NCI-H1105 treated with DMSO at 0.1 percent for 48 hours (cell line): ENCODE measurements at places on chromosomes 7 and 10.

DNA sequence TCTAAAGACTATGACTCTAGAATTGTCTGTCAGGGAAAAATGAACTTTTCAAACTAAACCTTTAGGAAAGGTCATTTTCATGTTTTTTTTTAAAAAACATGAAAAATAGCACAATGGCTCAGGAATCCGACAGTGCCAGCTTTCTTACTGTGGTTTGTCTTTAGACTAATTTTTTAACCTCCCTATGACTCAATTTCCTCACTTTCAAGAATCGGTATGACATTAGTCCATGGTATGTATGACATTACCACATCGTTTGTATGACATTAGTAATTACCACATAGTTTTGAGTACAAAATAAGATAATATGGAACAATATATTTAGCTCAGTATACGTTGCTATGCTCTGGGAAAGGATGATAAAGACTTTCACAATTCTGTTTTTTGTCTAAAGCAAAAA, 383.2 kb downstream of the PTPRN2 start:
- DNase-seq, result no peak

DNA sequence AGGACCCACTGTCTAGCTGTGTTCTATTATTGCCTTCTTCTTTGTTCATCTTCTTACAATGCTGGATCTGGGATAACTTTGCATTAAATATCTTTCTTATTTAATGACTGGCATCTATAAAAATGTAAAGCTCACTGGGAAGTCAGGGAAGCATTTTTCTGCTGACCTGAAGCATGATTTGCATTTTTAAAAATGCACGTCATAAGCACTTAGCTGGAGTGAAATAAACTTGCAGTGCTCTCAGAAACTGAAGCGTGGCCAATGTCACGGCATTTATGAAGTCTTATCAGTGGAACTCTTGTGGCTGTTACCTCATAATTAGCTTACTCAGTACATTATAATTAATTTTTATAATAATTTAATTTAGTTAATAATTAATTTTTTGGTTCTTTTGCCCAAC, 59.1 kb downstream of the FRMD4A start:
- DNase-seq, result no peak

GRCh38 chr7:135283959-135284638, 50.5 kb downstream of the STRA8 start:
- no peak for DNase-seq

- DNase-seq, result no peak
These were observed 22.8 kb downstream of the PRKAG2 start for GRCh38 chr7:151853896-151854719.

DNA sequence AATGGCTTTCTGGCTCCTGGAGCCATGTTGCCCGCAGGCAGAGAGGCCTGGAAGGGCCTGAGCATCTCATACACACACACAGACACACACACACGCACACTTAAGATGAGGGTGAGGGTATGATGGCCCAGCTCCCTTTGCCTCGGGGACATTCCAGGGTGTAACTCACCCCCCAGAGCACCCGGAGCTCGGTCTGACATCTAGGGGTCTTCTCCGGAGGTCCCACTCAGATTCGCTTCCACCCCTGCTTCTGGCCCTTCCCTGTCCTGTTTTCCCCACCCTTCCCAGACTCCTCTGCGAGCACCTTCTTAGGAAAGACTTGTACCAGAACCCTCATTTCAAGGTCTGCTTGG, 304.4 kb downstream of the GRID1 start:
- DNase-seq, result no peak

DNA sequence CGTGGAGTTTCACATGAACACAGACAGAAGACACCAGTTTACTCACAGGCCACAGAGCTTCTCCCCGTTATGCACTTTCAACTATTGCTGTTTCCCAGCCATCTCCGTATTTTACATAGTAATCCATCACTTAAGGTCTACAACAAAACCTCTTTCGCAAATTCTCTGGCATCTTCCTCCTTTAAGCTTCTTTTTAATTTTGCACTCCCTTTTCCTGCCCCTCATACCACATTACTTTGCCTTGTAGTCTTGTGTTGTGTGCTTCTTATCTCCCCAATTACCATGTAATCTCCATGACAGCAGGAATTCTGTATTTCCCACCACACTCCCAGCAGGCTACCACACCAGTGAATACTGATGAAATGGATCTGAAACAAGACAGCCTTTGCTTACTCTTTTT, 87.3 kb downstream of the ODAD2 start:
- DNase-seq, result no peak

- DNase-seq, result no peak
These were observed 85.5 kb downstream of the WDR37 start for GRCh38 chr10:1141701-1142100.

DNA sequence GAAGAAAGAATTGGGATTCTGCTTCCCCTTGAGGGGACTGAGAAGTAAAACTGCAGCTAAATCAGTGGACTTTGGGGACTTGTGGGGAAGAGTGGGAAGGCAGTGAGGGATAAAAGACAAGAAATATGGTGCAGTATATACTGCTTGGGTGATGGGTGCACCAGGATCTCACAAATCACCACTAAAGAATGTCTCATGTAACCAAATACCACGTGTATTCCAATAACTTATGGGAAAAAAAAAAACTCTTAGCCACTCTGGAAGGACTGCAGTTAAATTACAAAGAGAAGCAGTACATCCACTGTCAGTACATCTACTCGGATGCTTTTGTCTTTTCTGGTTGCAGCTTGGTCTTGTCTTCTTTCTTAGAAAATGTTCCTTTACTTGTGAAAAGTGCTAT, 27.4 kb upstream of the GOT1 start:
- no peak for DNase-seq

DNA sequence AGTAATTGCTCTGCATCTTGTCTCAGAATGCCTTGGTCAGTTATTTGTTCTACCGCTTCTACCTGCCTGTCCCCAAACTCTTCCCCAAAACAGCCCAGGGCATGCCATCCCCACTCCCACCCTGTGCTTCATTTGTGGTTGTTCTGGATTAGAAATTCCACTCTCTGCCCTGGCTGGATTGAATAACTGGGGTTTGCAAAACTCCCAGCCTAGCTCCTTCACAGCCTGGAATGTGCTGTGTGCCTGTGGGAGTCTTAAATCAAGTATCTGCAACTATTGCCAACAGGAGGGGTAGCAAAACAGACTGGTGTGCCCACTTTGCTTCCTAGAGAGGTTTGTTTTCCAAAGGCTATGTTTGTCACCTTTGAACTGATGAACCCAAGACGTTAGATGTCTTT, 24.2 kb downstream of the TSPAN15 start:
- no peak for DNase-seq

DNA sequence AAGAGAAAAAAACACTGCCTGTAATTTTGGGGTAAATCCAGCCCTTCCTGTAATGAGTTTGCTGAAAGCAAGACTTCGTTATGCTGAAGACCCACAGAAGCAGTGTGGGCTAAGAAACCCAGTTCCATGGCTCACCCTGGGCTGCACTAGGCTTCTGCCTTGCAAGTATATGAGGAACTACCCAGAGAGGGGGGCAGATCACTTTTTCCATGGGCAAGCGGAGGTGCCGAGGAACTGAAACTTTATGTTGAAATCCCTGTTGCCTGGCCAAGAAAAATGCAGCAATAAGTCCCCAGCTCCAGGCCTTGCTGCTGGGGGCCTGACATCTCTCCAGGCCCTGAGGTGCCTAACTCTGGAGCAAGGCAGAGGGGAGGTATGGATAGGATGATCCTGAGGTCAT, 8.5 kb downstream of the RASSF4 start:
- DNase-seq, result no peak

GRCh38 chr7:79268730-79269129, 184.7 kb downstream of the MAGI2 start:
- DNase-seq, result peak; percentile 73

DNA sequence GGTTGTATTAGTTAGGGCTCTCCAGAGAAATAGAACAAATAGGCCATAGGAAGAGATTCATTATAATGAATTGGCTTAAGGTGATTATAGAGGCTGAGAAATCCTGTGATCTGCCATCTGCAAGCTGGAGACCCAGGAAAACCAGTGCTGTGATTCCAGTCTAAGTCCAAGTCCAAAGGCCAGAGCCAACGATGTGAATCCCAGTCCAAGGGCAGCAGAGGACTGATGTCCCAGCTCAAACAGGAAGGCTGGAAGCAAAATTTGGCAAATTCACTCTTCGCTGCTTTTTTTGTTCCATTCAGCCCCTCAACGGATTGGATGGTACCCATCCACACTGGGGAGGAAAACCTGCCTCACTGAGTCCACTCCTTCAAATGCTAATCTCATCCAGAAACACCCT, 68.0 kb downstream of the JCAD start:
- DNase-seq, result no peak

GRCh38 chr10:13725594-13725993, 138.8 kb downstream of the PRPF18 start:
- no peak for DNase-seq

GRCh38 chr7:32204361-32205018, 134.3 kb upstream of the PDE1C start:
- DNase-seq, result peak; percentile 77

GRCh38 chr7:151062399-151063211, 3.2 kb downstream of the SLC4A2 start:
- no peak for DNase-seq

DNA sequence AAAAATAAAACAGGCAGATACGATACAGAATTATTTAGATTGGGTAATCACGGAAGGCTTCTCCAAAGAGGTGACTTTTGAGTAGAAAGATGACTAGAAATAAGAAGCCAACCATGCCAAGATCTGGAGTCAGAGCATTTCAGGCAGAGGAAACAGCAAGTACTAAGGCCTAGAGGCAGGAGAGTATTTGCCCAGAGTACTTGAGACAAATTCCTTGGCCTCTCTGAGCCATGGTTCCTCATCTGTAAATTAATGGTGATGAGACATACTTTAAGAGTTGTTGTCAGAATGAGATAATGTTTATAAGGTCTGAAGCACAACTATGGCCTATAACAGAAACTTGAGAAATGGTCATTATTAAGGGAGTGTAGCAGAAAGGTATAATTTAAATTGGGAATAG, 15.8 kb upstream of the GPR37 start:
- DNase-seq, result no peak

GRCh38 chr10:69901628-69902505, 100.2 kb downstream of the COL13A1 start:
- peak; percentile 10 for DNase-seq

- DNase-seq, result no peak
These were observed 181.9 kb downstream of the CDCA7L start for GRCh38 chr7:21763818-21764217.

DNA sequence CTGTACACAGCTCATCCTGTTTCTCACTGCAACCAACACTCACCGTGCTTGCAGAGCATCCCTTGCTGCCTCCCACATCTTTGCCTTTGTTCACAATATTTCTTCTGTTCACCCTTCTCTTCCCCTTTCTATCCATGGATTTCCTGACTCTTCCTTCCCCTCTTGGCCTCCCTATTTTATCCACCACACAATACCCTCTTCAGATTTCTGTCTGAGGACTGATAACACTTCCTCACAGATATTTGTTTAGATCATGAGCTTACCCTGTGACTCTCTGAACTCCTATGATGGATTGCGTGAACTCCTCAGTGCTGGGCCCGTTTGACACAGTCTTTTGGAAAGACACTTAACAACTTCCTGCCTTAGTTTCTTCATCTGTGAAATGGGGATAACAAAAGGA, 62.8 kb upstream of the GPR158 start:
- DNase-seq, result no peak

DNA sequence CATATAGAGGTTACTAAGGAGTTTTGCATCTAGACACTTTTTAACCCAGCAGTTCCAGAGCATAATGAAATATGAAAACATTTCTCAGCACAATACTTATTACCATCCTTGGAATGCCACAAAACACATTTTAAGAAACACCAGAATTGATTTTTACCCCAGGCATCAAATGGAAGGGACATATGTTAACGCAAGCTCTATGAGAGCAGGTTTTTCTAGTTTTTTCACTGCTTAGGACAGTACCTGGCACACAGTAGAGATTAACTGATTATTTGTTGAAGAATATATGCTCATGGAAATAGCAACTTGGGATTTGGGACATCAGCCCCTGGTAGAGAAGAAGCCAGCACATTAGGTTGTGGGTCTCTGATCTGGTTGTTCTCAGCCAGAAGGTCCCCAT, 67.0 kb upstream of the ARID5B start:
- DNase-seq, result no peak

GRCh38 chr10:26331371-26331770, 106.8 kb upstream of the APBB1IP start:
- DNase-seq, result no peak

DNA sequence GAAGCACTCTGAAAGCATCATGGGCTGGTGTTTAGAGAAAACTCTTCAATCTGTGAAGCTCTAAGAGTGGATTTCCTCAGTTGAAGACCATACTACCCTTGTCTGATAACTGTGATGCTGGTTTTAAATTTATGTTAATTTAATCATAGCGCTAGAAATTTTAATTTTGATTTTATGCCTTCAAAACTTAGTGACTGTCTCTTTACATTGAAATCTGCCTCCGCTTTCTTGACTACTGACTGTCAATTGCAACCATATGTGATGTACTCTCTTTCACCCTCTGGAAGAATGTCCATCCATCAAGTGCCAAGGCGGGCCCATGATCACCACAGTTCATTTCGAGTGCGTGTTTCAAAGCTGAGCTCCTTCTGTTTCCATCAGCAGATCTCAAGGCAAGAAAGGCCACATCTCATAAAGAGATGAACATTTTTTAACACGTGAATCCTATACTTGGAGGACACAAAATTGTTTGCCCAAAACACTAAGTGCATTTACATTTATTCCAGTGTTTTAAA, 147.1 kb downstream of the ITGA8 start:
- DNase-seq, result no peak

DNA sequence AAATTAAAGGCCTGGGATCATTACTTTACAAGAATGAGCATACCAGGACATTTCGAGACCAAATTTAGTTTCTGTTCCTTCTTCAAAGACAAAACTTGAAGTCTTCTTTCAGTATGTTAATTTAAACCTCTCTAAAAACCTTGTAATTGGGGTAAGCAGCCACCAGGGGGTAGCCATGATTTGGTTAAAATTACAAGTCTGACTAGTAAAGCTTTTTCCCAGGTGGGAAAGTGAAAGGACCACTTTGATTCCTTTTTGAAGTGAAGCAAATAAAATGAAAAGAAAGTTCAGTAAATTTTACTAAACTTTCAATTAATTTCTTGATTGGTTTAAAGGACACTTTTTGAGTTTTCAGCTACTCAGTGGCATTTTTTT, 294.3 kb downstream of the BBS9 start:
- DNase-seq, result no peak

DNA sequence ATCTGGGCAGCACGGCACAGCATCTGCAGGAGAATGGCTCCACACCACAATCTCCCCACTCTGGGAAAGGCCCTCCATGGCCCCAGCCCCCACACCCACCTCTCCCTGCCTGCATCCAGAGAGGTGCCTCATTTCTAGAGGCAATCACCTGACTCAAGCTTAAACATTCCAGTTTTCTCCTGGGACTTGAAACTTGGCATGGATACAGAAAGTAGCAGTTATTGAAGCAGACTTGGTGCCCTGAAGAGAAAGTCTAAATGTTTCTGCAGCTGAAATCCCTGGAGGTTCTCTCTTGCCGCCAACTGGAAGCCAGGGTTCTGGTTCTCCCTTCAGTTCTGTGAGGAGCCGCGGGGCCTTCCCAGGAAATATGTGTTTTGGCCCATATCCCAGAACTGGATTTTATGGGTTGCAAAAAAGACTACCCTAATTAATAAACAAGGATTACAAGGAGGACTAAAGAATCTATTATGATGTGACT, 122.8 kb downstream of the SKIDA1 start:
- DNase-seq, result peak; percentile 22

- no peak for DNase-seq
These were observed 52.6 kb upstream of the SMNDC1 start for GRCh38 chr10:110357252-110357780.
